ENCODE measurements at places on chromosomes 5 and 9. TPM values are rescaled to one million over a fixed set of nuclear protein-coding genes. Genes with fewer than 3 reads are reported as not detected.

Gene TMEM174
- not detected for total RNA-seq

Gene ANKRD18B
- 2.0 TPM for total RNA-seq

Gene TPPP
- under 0.01 TPM for total RNA-seq

Gene DIPK1B
- total RNA-seq = 182 TPM

Gene PCDHGB4
- 15.2 TPM for total RNA-seq

Gene ACER2
- total RNA-seq = 13.5 TPM

Gene PCDHB14
- 0.98 TPM for total RNA-seq

Gene FBXO4
- total RNA-seq = 9.3 TPM

Gene FIBCD1
- 0.29 TPM for total RNA-seq

Gene SOWAHA
- not detected for total RNA-seq

Gene CTXN3
- not detected for total RNA-seq

Gene SUSD1
- total RNA-seq = 38.0 TPM

Gene RAD23B
- total RNA-seq = 116 TPM

Gene IL5
- total RNA-seq = not detected

Gene EGFLAM
- under 0.01 TPM for total RNA-seq

Gene IL4
- total RNA-seq = not detected

Gene IARS1
- 173 TPM for total RNA-seq

Gene SELENOP
- 4.9 TPM for total RNA-seq

Gene MARCHF11
- total RNA-seq = not detected

All from vein endothelial cell (primary cell).